ENCODE measurements at places on chromosomes 2 and 18. TPM values are rescaled to one million over a fixed set of nuclear protein-coding genes. Genes with fewer than 3 reads are reported as not detected.

DNA sequence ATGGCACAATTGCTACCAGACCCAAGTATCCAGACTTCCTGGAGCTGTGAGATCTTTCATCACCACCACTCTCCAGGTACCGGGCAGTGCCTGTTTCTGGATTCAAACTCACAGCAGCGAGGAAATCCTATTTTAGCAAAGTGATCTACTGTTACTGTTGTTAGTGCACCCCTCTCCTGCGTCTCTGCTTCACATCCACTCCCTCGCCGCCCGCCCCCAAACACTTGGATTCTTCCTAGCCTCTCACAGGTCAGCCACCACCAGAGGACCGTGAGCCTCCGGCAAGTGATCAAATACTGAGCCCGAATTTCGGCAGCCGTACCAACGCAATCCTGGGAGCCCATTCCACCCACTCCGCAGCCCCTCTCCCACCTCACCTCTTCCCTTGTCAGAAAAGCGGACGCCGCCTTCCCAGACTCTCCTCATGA is 519 bp downstream of the METTL4 start:
- DNase-seq: peak; percentile 78

- DNase-seq: peak; percentile 85
These were observed 137.2 kb downstream of the TRIM43 start for GRCh38 chr2:95728878-95729596.

- no peak for DNase-seq
These were observed 18.4 kb downstream of the KIAA2012 start for GRCh38 chr2:202091476-202091875.

Gene MROH2A
- not detected for total RNA-seq

All from fibroblast of villous mesenchyme (primary cell).